Type B pancreatic cell (in vitro differentiated cells): ENCODE measurements at places on chromosomes 3 and 15. TPM values are rescaled to one million over a fixed set of nuclear protein-coding genes. Genes with fewer than 3 reads are reported as not detected.

The BCHE gene
- 0.81 and 7.1 TPM in 2 replicates for total RNA-seq

The TNNC1 gene
- 6.6 and 16.6 TPM in 2 replicates for total RNA-seq

The DLEC1 gene
- total RNA-seq: 0.76 and 3.2 TPM in 2 replicates

The SLC27A2 gene
- total RNA-seq: 5.9 and 12.0 TPM in 2 replicates

The TEX55 gene
- total RNA-seq: not detected in 2 replicates

The GRK7 gene
- 0.10 TPM in 1 of 2 replicates, not detected in the other for total RNA-seq

The IMPG2 gene
- 0.43 and 0.53 TPM in 2 replicates for total RNA-seq

The LARP6 gene
- total RNA-seq: 13.9 and 15.7 TPM in 2 replicates

The RASSF1 gene
- total RNA-seq: 13.7 and 13.8 TPM in 2 replicates

The DOCK3 gene
- 5.9 and 15.4 TPM in 2 replicates for total RNA-seq

The C2CD4A gene
- 1.7 and 2.0 TPM in 2 replicates for total RNA-seq

The GHSR gene
- total RNA-seq: not detected in 2 replicates

The STAC gene
- total RNA-seq: 3.5 and 4.9 TPM in 2 replicates
